A172 (cell line): ENCODE measurements at places on chromosomes 5 and 9.

GRCh38 chr5:128714551-128714950 is 176.5 kb upstream of the FBN2 start:
- no peak for DNase-seq

DNA sequence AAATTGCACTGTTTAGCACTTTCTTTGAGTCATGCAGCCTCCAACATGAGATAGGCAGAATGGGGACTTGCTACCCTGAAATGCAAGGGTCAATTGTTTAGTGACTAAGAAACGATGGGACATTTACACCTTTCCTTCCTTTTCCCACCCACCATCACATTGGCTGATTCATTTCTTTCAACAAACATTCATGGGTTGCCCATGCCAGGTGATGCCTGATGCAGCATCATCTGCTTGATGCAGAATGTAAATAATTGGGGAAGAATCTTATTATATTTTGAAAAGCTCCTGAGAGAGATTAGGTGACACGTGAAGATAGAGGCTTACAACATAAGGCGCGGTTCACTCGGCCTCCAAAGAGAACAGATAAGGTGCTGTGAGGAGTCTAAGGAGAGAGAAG is 4.5 kb upstream of the TRMT10B start:
- DNase-seq = no peak

GRCh38 chr9:120099065-120099464 is 480.9 kb downstream of the CDK5RAP2 start:
- no peak for DNase-seq

DNA sequence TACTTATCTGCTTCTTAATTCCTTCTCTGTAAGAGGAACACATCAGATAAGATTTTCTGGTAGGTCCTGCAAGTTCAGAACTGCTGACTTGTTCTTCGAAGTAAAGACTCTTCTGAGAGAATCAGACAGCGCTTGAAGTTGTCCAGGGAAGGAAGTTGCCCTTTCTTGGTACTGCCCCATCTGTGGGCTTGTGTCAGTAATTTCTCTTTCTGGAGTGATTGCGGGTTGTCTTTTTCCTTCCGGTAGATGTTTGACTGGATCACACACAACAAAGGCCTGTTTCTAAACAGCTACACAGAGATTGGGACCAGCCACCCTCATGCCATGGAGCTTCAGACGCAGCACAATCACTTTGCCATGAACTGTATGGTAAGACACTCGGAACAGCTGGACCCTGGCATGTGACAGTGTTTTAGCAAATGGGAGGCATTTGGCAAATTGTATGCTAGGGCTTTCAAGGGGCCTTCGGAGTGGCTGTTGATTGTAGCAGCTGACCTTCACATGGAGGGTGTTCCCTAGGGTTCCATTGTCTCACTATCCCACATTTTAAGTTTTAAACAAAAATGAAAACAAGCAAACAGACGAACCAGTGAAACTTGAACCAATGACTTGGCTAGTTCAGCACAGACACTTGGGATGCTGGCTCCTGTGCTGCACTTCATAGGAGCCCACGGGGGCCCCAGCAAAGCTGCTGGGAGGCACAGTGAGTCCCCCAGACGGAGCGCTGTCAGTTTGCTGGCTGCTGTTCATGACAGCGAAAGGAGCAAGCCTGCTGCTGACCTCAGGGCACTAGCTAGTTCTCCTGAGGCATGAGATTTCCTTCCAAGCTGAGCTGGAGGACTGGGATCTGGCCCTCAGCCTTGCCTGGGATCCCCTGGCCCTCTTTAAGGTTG is 149.9 kb downstream of the TRIO start:
- no peak for DNase-seq

- no peak for DNase-seq
These were observed 20.6 kb downstream of the C9orf43 start for GRCh38 chr9:113431191-113431590.

DNA sequence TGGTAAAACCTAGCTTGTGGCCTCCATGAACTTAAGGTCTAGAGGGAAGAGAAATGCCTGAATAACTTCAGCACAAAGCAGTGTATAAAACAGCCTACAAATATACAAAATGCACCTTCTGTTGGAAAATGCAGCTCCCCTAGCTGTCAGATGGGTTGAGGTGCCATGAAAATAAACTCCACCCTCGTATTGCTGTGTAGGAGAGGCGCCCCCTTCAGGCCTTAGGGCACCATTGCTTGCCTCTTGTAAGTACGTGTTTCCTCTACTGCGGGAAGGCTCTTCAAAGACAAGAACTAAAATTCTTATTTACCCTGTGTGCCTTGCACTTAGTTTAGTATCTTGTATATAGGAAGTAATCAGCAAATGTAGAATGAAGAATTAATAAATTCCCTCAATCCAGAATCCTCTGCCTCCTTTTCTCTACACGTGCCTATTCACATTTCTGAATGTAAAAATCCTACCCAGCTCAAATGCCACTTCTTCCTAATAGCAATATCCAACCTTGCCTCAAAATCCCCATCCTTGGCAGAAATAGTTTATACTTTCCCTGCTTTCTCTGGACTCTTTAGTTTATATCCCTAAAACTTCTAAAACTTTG is 393.7 kb upstream of the PDE4D start:
- DNase-seq = peak; percentile 83

GRCh38 chr9:34154057-34154456 is 24.8 kb upstream of the UBAP1 start:
- DNase-seq = no peak

GRCh38 chr9:95132366-95133324 is 184.9 kb downstream of the FANCC start:
- no peak for DNase-seq

GRCh38 chr5:75320371-75320770 is 16.6 kb upstream of the HMGCR start:
- peak; percentile 56 for DNase-seq

DNA sequence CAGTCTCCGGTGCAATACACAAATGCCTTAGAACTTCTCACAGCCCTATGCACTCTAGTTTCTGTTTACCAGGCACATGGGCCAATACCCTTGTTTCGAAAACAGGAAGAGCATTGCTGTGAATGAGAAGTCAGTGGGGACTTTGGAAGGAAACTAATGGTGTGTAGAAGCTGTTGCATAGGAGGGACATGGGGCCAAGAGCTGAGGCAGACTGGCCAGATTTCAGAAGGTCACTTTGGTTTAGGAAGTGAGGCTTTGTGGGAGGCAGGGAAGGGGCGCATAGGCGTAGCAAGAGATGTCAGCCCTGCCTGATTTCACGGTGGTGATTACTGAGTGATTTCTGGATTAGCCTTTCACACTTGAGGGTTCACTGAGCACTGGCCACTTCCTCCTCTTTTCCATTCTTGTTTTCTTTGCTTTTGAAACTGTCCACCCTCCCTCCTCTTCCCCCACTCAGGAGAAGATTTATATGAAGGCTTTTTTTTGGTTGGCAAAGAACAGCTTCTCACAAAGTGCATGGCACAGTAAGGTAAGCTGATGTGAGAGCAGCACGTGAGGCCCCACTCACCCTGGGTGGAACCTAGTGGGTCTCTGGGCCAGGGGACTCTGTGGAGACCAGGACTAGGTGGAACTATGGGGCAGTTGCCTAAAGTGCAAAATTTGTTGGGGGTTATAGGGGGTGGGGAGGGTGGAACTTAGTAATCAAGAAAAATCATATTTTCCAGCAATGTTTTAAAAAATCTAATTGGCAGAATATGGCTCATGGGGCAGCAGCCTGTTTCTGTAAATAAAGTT is 6.1 kb upstream of the TMEM252 start:
- no peak for DNase-seq

DNA sequence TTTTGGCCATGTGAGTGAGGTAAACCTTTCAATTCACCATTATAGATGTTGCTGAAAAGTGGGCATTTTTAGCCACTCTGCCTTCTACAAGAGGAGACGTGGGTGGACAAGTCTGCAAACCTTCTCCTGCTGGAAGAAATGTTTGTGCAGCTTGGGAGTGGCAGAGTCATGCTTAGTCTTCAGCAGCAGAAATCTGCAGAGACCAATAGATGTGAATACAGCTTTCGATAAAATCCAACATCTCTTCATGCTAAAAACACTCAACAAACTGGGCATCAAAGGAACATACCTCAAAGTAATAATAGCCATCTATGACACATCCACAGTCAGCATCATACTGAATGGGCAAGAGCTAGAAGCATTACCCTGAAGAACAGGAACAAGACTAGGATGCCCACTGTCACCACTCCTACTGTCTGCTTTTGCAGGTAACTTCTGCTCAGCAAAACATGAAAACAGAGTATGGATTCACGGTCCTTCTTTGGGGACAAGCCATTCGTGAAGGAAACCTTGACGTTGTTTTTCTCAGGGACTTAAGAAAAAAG is 91.3 kb downstream of the RALGPS1 start:
- DNase-seq = no peak

DNA sequence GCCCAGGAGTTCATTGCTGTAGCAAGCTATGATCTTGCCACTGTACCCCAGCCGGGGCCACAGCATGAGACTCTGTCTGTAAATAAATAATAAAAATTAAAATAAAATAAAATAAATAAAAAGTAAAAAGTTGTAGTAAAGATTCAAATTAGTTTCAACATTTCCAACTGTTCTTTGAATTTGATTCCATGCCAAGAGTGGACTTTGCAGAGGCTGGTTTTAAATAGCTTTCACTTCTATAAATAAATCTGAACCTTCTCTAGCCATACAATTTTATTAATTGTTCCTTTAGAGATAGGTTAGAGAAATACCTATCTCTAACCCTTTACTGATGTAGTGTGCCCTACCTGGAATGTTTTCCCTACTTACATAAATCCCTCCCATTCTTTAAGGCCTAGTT is 129.7 kb upstream of the SLIT3 start:
- no peak for DNase-seq

DNA sequence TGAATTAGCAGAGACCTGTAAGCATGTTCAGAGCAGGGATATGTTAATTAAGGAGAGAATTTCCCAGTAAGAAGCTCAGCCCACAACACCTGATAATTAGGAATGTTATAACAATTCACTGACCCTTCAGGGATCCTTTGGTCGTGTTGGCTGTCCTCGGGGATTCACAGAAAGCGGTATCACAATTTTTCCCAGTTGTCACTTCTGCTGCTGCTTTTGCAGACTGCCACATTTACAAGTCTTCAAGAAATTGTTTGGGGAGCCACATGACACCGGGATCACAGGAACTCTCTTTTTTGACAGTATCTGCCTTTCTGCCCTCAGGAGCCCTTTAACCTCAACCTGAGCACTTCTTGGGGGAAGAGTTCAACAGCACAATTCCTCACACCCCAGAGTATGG is 265.5 kb downstream of the GLIS3 start:
- no peak for DNase-seq

DNA sequence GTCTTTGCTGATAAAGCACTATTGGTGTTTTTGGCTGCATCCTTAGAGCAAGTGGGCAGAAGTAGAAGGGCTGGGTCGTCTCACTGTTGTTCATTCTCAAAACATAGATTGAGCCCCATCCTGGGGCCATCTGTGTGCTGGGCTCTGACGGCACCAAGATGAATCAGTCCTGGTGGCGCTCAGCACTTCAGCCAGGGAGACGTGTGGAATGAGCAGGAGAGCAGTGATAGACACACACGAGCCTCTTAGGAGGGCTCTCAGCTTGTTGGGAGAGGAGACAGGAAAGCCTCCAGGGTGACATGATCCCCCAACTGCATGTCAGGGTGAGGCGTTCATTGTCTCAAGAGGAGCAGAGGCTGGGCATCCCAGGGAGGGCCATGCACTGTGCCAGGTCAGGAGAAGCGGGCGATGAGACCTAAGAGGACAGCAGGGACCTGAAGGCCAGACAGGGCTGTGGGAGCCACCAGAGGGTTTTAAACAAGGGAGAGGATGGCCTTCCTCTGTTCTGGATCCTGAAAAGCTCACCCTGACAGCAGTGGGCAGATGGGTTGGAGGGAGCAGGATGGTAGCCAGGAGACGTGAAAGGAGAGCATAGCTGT is 115.8 kb downstream of the DAB2IP start:
- no peak for DNase-seq

GRCh38 chr5:117494188-117494587 is 919.6 kb upstream of the SEMA6A start:
- DNase-seq = no peak

DNA sequence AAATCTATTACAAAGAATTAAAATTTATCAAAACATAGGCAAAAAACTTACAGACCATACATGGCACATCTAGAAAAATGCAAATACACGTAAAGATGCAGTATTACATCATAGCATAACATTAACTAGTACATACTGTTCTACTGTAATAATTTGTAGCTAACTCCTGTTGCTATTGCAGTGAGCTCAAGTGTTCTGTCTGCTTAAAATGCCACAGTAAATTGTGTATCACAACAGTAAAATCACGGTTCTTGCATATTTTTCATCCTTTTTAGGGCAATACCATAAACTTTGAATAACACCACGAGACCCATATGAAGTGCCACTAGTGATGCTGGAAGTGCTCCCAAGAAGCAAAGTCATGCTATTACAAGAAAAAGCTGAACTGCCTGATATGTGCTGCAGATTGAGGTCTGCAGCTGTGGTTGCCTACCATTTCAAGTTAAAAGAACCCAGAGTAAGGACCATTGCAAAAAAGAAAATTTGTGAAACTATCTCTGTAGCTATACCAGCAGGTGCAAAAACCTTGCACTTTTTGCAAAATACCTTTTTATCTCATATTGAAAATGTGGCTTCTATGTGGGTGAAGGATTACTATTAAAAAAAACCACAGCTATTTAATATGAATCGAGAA is 14.2 kb downstream of the HOMER1 start:
- DNase-seq = no peak

- DNase-seq = no peak
These were observed 16.4 kb downstream of the LRRC8A start for GRCh38 chr9:128898382-128898781.

DNA sequence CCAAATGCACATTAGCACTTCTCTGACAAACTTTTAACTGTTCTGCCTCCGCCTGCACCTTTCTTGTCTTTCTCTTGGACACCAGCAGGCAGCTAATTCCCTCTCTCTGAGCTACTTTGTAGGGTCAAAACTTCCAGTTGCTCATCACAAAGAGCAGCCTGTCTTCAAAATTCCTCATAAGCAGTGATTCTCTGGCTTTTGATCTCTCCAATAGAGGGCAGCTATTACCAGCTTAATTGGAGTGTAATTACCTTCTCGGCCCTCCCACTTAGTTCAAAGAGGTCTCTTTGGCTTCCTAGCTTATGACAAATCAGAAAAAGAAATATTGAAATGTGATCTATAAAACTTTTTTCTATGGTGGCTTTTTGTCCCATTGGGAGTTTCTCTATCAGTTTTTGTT is 43.6 kb upstream of the RAD23B start:
- DNase-seq = no peak

GRCh38 chr5:44747396-44747795 is 61.4 kb upstream of the MRPS30 start:
- no peak for DNase-seq

DNA sequence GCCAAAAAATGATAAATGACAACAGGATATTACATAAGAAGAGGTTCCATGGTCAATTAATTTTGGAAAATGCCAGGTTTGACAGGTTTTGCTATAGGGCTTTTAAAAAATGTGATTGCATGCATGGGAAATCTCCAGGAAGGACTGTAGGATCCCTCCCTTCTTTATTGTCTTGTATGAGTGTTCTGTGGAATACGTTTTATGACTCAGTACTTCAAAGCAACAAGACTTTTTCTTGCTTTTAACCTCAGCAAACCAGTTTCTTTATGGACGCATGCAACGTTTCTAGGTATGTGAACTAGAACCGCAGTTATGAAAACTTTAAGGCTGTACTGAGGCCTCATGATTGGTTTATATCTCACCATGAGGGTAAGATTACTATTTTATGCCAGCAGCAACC is 76.6 kb upstream of the NTRK2 start:
- no peak for DNase-seq
